ENCODE measurements at places on chromosomes 2 and 18.

GRCh38 chr18:32093102-32093511 is 1.4 kb downstream of the RNF138 start:
- peak; percentile 44 for DNase-seq

DNA sequence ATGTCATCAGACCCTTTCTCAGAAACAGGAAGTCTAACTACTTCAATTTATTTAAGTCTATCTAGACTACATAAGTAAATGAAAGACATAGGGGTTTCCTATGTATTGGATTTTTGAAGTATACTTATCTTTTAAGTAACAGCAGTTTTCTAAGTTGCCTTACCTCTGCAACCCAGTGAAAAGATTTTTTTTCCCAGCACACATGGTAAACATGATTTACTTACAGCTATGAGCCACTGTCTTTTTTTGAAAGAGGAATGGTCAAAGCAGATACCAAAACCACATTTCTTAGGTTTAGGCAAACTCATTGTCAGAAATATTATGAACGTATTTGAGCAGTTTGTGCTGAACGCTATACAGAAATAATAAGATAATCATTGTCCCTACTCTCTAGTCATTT is 78.7 kb upstream of the OTX1 start:
- DNase-seq = no peak

GRCh38 chr2:216743781-216744180 is 48.4 kb upstream of the IGFBP5 start:
- DNase-seq = no peak

DNA sequence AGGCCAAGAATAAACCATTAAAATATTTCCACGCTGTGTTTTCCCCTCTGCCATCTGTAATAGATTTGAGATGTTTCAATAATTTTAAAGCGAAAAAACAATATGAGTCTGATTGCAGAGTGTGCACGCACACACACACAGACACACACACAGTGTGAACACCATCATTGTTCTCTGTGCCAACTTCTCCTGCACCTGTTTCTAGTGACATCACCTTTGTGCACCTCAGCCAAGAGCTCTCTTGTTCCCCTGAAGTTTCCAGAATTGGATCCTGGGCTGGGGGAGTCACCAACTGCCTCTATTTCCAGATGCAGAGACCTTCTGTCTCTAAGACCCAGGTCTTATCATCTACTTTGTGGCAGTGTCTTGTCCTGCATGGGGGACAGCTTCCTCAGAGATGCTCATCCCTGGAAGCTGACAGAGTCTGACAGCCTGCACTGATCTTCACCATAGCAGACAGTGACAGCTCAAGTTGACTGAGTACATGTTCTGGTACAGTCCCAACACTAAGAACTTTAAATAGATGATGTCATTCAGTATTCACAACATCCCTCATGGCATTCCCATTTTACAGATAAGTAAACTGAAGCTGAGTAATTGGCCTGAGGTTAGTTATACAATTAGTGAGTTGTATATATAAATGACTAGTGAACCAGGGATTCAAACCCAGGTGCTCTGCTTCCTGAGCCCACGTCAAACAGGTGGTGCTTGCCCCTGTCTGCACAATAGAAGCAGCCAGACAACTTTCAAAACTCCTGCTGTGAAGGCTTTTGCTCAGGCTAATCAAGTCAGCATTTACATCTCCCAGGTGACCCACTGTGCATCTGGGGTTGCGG is 39.4 kb downstream of the ACOXL start:
- DNase-seq = no peak

- no peak for DNase-seq
These were observed 143.3 kb downstream of the CYP26B1 start for GRCh38 chr2:72004201-72004915.
